ENCODE measurements at places on chromosomes 5 and 9.

DNA sequence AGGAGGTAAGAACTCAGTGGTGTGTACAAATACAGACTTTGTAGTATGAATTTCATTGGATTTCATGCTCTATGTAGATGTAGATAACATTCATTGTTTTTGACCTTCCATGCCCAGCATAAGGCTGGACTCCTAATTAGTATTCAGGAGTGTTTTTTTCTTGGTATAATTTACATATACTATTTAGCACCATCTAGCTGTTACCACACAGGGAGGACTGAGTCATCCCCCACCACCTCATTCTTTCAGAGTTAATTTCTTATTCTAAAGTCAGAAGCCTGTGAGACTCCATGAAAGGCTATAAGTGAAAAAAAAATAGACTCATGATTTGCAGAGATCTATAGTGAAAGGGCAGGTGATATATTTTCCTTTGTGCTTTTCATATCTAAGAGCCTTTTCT lies 555.0 kb downstream of the PRR16 start:
- DNase-seq: no peak

- peak; percentile 48 for DNase-seq
Measured at GRCh38 chr5:129460936-129461710, 1.0 kb downstream of the ADAMTS19 start.

- no peak for DNase-seq
Measured at GRCh38 chr9:98834386-98834785, 26.9 kb downstream of the GALNT12 start.

DNA sequence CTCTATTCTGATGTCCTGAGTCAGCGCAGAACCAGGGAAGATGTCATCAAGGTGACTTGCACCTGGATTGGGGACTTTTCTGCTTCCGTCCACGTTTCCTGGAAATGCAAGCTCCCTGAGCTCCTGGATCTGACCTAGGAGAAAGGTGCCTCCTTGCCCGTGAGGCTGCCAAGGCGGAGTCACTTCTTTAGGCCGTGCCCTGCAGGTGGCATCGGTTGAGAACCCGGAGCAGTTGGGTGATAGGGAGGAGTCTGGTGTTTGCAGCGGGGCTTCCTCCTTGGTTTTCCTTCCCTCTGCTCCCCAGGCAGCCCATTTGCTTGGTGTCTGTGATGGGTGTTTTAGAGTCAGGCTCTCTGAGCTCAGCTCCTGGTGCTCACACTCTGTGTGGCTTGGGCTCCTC lies 15.2 kb downstream of the NANS start:
- peak; percentile 2 for DNase-seq

DNA sequence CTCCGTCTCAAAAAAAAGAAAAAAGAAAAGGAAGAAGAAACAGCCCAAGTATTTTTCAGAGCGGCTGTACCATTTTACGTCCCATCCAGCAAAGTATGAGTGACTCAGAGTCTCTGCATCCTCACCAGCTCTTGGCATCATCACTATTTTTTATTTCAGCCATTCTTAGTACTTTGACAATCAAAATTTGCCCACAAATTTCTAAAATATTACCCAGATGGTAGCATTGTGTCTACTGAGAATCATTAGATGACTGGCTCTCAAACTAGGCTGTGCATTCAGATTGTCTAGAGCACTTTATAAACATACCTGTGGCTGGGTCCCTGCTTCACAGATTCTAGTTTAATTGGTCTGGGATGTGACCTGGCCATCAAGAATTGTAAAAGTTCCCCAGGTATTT lies 21.6 kb upstream of the MELK start:
- no peak for DNase-seq

GRCh38 chr9:21558079-21558478 lies 76.0 kb upstream of the IFNE start:
- no peak for DNase-seq

- no peak for DNase-seq
Measured at GRCh38 chr9:77455312-77455927, 192.7 kb downstream of the GNA14 start.

- no peak for DNase-seq
Measured at GRCh38 chr9:130276955-130277354, 11.4 kb downstream of the HMCN2 start.

DNA sequence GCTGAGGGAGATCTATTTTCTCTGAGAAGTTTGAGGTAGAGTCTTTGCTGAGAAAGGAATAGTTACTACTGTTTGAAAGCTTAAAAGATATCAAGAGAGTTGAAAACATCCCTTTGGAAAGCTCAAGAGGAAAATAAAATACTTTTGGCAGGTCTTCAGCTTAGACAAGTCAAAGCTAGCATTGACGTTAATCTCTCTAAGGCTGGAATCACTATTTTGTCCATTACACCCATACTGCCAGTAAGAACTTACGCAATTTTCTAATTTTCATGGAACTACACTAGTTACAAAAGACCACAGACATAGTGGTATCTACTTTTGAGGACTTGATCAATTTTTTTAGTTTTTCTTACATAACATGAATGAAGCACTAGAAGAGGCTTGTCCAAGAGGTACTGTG lies 494.9 kb downstream of the PSAT1 start:
- no peak for DNase-seq

DNA sequence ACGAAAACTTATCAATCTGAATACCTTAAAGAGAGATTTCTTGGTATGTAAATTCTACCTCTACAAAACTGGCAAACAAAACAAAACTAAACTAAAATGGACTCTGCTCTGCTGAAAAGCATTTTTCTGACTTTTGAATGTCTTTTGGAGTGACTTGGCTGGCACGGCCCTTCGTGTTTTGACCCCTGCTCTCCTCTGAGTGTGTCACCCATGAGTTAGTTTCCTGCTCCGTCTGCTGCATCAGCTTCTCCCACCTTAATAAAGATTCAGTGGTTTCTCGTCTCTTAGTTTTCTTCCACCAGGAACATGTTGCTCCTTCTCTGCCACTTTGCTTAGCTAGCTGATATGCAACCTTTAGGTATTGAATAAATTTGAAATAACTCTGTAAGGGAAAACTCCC lies 1084.0 kb upstream of the CDH18 start:
- DNase-seq: no peak

DNA sequence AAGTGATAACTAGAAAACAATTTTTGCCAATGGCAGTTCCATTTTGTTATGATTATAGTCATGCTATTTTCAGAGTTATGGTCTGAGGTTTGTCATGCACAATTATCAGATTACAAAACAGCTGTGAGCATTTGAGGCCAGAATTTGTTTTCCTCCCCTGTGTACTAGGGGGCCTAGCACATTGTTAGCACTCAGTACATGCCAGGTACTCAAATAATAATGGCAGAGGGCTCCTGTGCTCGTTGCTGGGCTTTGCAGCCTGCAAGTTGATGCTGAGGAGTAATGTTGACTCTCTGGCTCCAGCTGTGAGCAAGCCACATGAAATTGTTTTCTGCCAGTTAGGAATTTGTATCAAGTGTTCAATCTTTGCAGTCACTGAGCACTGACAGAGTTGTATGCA lies 6.9 kb downstream of the DNAI1 start:
- no peak for DNase-seq

DNA sequence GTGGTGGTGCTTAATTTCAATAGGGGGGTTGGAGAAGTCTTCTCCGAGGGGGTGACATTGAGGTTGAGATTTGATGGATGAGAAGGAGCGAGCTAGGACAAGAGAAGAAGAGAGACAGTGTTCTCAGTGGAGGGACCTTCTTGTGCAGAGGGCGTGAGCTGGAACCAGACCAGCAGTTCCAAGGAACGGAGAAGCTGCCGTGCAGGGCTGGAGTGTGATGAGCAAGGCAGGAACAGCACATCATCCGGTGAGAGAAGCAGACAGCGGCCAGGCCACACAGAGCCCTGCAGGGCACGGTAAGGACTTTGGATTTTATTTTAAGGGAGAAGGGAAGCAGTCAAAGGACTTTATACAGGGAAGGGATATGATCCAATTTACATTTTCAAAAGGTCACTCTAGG lies 206.9 kb downstream of the MELK start:
- DNase-seq: no peak

DNA sequence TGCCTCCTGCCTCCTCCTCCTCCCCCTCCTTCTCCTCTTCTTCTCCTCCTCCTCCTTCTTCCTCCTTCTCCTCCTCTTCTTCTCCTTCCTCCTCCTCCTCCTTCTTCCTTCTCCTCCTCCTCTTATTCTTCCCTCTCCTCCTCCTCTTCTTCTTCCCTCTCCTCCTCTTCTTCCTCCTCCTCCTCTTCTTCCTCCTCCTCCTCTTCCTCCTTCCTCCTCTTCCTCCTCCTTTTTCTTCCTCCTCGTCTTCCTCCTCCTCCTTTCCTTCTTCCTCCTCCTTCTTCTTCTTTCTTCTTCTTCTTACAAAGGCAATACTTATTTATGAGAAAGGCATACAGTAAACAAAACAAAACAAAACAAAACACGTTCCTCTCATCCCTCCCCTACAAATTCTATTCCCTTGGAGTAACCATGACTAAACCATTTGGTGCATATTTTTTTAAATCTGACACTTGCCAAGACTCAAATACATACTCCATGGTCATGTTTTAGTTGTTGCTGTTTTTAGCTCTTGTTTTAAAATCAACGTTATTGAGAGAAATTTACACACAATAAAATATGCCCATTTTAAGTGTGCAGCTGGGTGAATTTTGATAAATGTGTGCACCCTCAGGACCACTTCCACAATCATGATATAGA lies 135.6 kb downstream of the FOXD1 start:
- DNase-seq: no peak

DNA sequence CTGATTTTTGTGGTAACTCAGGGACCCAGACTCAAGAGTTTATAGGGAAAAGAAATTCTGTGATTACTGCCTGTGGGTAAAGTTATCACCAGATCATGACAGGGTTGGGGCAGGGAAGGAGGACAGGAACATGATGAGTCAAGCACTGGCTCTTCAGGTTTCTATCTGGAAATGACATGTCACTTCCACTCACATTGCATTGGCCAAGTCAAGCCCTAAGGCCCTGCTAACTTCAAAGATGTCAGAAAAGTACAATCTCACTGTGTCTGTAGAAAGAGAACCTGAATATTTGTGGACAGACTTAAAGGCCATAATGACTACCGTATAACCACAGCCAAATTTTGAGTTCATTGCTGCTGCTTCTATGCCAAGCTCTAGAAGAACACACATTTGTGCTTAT lies 187.7 kb downstream of the TLE4 start:
- DNase-seq: no peak

GRCh38 chr9:93185266-93186214 lies 1.6 kb downstream of the WNK2 start:
- DNase-seq: peak; percentile 38

- DNase-seq: no peak
Measured at GRCh38 chr9:22119522-22120158, 110.5 kb upstream of the CDKN2B start.

DNA sequence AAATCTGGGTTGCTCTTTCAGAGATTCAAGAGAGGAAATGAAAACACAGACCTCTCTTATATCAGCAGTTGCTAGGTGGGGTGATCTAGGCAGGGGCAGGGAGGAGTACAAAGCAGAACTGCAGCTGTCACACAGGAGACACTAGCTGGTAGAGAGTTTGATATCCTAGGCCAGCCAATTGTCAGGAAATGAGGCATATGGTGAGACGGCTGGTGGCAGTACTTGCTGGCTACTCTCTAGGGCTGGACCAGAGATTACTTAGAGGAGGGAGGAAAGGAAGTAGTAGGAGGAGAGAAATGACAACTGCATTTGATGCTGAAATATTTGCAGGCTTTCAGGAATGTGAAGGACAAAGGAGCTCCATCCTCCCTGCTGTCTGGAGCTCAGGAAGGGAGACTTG lies 113.8 kb downstream of the TRIM32 start:
- DNase-seq: peak; percentile 33

DNA sequence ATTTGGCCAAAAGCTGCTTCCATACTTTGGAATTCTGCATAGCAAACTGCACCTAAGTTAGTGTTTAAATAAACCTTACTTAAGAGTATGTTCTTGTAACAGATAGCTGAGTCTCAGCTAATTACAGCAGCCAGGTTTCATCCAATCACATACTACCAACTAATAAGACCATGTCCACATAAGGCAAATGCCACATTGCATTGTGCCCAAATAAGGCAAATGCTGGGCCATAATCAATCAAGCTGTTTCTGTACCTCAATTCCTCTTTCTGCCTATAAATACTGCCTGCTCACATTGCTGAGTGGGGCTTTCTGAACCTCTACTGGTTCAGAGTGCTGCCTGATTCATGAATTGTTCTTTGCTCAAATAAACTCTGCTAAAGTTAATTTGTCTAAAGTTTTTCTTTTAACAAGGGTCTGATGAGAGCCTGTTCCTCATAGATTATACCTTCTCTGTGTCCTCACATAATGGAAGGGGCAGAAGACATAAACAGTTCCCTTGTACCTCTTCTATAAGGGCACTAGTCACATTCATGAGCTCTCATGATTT lies 4.4 kb upstream of the OXCT1 start:
- no peak for DNase-seq

DNA sequence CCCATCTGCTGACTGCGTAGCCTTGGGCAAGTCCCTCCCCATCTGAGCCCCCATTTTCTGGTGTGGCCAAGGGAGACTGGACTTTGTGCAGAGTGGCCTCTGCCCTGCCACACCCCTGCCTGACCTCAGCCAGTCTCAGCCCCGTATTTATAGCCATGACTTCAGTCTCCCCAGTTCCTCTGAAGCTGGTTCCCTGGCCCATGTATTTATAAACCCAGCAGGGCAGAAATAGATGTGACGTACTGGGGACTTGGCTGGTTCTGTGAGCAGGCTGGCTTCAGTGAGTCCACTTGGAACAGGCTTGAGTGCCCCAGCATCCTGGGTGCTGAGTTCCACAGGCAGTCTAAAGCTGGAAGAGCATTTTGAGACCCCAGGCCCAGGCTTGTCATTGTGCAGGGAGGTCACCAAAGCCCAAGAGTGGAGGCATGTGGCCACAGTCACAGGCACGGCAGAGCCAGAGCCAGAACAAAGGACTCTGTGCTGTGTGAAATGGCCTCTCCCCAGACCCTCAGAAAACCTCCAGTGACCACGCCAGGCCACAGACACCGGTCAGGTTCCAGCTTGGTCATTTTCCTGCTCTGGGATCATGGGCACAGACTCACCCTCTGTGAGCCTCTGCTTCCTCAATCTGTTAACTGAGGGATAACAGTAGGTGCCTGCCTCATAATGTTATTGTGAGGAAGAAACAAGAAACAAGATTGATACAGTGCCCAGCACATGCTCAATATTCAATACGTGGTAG lies 30.4 kb upstream of the SYNPO start:
- no peak for DNase-seq

DNA sequence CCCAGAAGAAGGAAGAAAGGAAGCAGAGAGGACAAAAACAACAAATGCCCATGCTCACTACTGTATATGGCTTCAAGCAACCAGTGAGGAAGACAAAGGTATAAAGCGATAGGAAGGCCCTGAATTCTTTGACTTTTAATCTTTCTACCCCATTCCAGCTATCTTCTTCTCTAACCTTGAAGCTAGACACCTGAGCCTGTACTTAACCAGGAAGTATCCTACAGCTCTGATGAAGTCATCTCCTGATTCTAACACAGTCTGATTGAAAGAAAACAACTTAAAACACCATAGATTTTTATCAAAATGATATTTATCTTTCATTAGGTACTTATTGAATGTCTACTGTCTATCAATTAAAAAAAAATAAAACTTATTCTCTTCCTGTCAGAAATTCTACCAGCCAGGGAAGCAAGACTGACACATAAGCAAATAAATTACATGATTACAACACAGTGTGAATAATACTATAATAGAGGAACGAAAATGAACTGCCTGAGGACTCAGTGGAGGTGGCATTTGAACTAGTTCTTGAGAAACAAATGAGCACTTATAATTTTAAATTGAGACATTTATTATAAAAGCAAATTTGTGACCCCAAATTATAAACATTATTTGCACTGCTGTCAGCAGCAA lies 123.3 kb upstream of the ELL2 start:
- DNase-seq: no peak
